Psoas muscle (tissue), 8 donors: ENCODE measurements at places on chromosomes 2 and 18.

- DNase-seq = peak; percentile 44
Observed at GRCh38 chr2:20621366-20622295, 29.3 kb downstream of the HS1BP3 start.

- no peak for DNase-seq
Observed at GRCh38 chr2:126707191-126707590, 51.2 kb downstream of the GYPC start.

- DNase-seq = no peak
Observed at GRCh38 chr2:145724311-145724898, 1204.5 kb upstream of the ZEB2 start.

- DNase-seq = no peak
Observed at GRCh38 chr2:160010361-160011145, 51.9 kb downstream of the PLA2R1 start.
